HFFc6 (cell line): ENCODE measurements at places on chromosomes 11 and 22.

GRCh38 chr11:7515447-7515886, 1.7 kb downstream of the PPFIBP2 start:
- no peak for DNase-seq

DNA sequence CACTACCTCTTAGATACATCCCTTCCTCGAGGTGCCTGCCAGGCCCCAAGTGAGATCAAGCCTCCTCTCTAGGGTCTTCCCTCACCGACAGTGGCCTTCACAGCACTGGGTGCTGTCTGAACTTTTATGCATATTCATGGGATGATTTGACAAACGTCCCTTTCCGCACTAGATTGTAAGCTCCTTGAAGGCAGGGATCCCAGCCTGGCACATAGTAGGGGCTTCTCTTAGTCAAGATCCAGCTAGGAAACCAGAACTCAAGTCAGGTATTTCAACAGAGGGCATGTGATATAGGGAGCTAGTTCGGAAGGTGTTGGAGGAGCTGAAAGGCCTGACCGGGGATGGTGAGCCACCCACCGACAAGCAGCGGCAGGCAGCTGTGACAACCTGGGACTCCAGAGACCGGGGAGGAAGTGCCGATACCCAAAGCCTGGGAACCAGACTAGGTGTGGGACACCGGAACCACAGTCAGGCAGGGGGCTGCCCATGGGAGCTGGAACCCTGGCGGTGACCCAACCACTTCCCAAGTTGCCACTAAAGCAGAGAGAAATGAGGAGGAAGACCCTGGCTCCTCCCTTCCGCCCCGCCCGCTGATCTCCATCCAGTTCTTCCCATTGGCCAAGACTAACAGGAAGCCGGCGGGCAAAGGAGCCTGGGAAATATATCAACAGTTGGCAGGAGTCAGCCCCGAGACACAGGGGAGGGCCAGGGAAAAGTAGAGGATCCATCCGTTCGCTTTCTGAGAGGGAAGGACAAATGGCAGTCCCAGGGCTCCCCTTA, 39.8 kb upstream of the CD82 start:
- DNase-seq, result no peak

DNA sequence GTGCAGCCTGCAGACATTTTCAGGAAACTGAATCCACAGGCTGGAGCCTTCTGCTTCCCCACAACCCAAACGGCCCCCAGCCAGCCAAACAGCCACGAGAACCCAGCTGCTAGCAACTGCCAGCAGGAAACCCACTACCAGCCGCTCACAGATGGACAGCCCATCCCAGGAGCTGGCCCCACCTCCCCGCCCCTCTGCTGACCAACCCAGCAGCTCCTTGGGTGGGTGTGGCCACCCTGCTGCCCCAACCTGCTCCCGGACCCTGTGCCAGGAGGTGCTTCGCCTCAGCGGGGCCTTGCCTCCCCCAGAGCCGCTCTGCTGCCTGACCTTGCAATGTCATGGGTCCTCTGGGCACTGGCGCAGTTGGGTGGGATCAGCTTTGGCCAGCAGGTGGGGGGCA, 8.2 kb upstream of the CCDC188 start:
- DNase-seq, result no peak

GRCh38 chr11:83181815-83182214, 11.7 kb upstream of the ANKRD42 start:
- DNase-seq, result no peak

GRCh38 chr22:43819931-43820640, 8.0 kb upstream of the EFCAB6 start:
- DNase-seq, result no peak
